Right renal cortex interstitium (tissue), 3 donors: ENCODE measurements at places on chromosomes 1 and 21.

- DNase-seq, result no peak
Observed at GRCh38 chr21:28294051-28294450, 698.6 kb downstream of the LTN1 start.

- no peak for DNase-seq
Observed at GRCh38 chr1:204976646-204977045, 66.4 kb upstream of the CNTN2 start.

GRCh38 chr1:9108056-9108665, 20.7 kb downstream of the GPR157 start:
- DNase-seq, result no peak

- no peak for DNase-seq
Observed at GRCh38 chr1:23556635-23557470, 2.4 kb downstream of the ID3 start.

GRCh38 chr1:203206129-203206687, 19.7 kb upstream of the CHI3L1 start:
- DNase-seq, result no peak

DNA sequence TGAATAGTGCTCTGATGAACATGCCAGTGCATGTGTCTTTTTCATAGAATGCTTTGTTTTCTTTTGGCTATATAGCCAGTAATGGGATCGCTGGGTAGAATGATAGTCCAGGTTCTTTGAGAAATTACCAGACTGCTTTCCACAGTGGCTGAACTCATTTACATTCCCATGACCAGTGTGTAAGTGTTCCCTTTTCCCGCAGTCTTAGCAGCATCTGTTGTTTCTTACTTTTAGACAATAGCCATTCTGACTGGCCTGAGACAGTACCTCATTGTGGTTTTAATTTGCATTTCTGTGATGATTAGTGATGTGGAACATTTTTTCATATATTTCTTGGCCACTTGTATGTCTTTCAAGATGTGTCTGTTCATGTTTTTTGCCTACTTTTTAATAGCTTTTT, 784.5 kb downstream of the USP25 start:
- no peak for DNase-seq

GRCh38 chr1:174157157-174157806, 2.0 kb upstream of the RABGAP1L start:
- no peak for DNase-seq

GRCh38 chr1:16289959-16290358, 53.0 kb upstream of the CPLANE2 start:
- DNase-seq, result no peak

DNA sequence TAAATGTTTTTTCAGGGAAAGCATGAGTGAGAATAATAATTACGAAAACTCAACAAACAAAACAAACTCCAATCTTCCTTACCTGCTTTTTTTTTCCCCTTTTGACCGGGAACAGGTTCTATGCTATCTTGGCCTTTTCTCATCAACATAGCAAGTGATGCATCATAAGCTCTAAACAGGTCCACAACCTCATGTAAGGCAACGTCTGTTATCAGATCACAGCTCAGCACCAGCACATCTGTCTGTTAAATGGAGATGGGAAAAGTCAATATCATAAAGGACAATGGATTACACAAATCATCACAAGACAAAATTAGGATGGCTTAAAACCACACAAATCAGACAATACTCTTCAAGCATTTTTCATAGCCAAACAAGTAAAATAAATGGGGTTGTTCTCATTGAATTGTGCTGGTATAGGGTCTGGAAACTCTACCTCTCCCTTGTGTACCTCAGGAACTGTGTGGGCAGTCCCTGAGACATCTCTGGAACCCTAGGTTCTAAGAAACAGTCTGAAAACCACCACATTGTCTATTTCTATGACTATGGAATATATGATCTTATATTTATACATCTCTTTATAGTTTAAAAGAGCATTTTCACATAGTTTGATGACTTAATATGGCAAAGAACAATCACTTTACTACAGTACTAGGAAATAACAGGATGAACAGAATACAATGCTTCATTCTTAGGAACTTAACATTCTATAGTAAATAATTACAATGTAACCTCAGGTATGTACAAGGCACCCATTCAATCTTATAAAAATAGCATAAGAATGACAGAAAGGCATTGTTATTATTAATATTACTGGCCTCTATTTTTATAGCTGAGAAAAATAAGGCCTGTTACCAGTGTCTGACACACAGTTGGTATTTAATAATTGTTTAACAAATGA, 44.7 kb downstream of the EIF2B3 start:
- no peak for DNase-seq

DNA sequence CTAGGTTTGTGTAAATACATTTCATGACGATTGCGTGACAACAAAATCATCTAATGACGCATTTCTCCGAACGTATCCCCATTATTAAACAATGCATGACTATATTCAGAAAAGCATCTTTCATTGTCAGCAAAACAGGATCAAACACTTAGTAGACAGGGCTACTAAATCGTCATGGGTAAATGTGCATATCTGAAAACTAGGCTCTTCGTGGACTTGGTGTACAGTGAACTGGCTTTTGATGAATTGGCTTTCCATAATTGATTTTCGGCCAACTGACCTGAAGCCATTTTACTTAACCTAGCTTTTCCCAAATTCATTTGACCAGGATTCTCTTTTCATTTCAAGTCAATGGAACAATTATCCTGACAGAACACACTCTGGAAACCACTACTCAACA, 665.0 kb downstream of the SMYD3 start:
- DNase-seq, result no peak

DNA sequence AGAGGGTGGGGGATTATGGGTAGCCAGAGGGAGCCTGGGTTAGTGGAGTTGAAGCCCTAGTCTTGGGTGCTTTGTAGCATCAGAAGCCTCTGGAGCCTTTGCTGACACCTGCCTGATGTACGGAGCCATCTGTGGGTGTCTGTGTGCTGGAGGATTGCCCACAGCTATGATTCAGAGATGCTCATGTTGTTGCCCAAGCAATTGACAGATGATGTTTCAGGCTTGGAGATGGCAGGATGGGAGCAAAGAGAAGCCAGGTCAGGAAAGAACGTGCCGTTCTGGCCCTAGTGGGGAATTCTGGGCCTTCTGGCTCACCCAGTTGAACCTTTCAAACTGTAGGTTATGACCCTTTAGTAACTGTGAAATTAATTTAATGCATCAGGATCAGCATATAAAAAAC, 27.6 kb downstream of the COQ8A start:
- DNase-seq, result no peak

DNA sequence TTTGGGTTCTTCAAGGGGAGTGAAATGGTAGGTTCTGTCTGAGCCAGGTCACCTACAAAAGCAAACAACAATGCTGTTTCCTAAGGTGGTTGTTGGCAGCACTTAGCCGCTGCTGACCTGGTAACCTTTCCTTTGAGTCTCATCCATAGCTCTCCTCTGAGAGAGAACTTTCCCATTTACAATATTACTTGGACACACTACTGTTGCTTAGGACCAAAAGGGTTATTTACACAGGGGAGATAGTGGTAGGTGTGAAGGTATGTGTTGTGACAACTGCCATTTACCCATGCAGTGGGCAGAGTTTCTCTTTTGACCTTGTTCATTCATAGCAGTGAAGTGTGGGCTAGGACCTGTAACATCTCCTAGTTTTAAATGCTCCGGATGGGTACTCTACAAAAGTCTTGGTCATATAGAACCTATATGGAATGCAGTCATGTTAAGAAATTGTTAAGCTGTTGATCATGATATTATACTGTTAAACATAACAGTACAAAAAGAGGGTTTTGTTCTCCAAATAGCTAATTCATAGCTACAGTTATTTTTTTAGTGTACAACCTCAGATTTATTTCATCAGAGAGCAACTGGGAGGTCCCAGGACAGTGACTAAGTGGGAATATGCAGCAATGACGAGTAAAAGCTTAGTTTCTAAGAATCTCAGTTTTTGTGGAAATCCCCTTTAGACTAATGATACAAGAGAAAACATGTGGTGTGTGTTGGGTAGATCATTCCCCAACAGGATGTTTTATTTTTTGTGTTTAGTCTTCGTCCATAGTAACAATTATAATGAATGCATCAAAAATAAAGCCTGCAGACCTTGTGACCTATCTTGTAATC, 219.7 kb downstream of the NFIA start:
- no peak for DNase-seq

DNA sequence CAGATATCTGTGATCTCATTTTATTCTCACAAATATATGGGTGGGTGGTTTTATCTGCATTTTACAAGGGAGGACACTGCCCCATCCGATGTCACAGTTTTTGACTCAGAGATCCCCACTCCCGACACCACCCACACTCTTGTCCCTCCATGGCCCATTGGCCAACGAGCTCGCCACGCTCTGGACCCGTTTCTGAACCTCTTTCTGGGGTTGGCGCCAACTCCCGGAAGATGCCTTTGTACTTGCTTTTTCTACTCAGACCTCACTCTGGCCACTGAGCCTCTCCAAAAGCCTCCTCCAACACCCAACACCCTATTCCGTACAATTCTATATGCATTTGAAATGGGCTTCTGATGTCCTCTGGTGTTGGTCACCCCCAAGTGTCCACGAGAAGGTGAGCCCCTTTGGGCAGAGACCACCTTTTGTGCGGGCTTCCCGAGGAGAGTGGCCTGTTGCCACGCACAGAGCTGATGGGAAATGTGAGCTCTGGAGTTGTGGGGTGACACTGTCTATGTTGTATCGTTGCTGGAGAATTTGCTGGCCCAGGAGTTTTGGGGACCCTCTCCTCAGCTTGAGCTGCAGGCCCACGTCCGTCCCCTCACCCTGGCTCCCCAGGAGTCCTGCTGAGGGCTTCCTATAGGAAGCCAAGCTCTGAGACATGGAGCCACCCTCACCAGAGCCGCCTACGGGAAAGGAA, 366.9 kb upstream of the VAMP3 start:
- no peak for DNase-seq

GRCh38 chr1:229101011-229101871, 169.7 kb upstream of the RAB4A start:
- no peak for DNase-seq

GRCh38 chr21:41888749-41889376, 9.7 kb upstream of the PRDM15 start:
- DNase-seq, result no peak

GRCh38 chr1:20728371-20729154, 3.9 kb downstream of the SH2D5 start:
- DNase-seq, result no peak

DNA sequence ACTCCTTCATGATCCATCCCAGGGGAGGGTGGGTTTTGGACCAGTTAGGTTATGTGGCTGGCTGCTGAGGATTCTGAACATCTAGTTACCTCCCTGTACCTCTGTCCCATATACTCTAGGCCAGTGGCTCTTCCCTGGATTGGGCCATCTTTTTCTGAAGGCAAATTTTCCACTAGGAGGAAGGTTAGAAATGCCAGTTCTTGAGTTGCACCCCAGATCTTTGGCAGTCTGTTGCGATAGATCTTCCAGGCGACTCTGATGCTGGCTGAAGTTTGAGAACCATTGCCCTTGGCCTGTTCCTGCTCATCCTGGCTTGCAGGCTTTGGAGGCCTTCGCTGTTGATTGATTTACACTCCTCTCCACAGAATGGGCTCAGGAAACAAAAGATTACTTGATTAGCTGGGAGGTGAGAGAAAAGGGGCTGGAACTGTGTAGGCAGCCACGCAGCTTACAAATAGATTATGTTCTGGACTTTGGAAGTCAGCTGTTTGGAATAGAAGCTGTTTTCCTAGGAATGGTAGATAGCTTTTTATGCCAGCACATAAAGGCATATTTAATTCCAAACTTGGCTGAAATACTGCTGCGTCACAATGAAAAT, 110.1 kb downstream of the MRPS6 start:
- DNase-seq, result no peak

DNA sequence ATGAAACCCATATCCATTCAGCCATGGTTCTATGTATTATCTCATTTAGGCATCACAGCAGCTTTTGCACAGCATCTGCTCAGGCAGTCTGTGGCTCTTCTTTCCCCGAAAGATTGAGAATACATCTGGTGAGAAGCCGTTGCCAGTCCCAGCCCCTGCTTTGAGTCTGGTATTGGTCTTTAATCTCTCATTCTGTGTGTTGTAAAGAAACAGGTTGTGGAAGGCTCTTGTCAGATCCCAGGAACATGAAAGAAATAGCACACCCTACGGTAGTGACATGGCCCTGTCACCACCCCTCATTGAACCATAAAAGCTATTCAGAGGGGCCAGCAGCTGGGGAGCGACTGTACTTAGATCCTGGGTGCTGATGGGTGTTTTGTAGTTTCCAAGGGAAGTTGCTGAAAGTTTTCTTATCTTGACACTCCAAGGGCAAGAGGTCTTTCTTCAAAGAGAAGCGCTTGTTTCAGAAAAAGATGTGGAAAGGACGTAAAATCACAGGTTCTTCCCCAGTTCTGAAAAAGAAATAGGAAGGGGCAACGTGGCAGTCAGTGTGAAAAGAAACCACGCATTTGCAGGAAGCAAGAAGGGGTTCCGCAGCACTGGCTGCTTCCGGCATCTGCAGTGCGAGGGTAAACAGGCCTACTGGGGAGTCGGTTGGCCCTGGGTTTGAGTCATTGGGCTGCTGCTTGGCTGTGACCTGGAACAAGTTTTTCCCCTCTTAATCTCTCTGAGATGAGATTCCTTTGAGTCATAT, 145.0 kb downstream of the DHRS3 start:
- no peak for DNase-seq

DNA sequence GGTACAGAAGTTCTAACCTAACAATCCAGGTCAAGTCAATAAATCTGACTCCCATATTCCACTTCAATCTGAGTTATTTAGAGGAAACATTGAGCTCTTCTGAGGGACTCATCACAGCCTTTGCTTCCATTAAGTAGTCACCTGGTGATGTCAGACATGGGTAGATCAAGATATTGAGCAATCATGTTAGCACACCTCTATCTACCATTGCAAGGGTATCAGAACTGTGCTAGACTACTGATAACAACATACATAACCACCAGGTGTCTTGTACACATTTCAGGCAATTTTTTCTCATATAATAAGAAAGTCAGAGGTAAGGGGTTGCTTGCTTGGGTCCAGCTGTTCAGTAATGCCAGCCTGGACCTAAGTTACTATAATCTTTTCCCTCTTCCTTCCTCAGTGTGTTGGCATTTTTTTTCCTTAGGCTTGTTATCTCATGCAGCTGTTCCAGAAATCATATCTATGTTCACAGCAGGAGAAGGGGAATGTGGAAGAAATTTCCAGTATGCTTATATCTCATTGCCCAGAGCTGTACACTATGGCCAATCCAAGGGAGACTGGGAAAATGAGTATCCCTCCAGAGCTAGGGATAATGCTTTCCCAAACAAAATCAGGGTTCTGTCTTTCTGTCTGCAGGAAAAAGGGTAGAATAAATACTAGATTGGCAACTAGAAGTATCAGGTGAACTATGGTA, 52.3 kb downstream of the GRIK1 start:
- DNase-seq, result no peak

DNA sequence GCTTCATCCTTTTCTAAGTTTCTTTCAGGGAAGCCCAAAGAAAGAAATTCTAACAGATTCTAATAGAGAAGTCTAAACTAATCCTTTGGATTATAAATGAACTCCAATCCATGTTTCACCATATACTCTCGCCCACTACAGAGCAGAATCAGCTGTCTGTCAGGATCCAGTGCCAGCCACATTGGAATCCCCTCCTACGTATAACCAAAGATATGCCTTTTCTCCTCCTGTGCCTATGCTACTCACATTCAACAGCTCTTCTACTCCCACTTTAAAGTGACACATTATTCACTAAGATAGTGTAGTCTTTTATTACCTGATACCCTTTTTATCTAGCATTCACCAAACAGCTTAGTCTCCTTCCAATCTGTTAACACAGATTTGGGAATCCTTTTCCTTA, 3.1 kb downstream of the ETV3 start:
- DNase-seq, result no peak

- DNase-seq, result no peak
Observed at GRCh38 chr1:201310251-201310985, 27.1 kb downstream of the PKP1 start.

- no peak for DNase-seq
Observed at GRCh38 chr1:176878750-176879536, 285.6 kb downstream of the ASTN1 start.
